ENCODE measurements at places on chromosomes 3 and 15.

GRCh38 chr3:195245531-195245951 is 25.4 kb downstream of the XXYLT1 start:
- DNase-seq, result peak; percentile 19

- no peak for DNase-seq
Observed at GRCh38 chr15:78265752-78266224, 1.4 kb downstream of the DNAJA4 start.

DNA sequence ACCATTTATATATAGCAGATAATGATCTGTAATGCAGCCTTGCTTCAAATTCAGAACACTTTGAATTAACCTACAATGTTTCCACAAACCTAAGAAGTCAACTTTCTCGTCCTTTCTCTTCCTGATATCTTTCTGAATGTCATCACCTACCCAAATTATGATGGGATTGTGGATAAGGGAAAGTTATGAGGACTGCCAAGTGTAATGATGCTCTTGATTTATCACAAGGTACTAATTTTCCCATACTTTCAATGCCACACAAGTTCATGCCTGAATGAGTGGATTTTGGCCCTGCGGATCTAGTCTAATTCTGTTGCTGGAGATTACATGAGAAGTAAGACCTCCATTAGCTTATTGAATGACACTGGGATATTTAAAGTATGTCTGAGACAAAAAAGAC is 82.6 kb upstream of the NANOGP8 start:
- no peak for DNase-seq

GRCh38 chr3:39147711-39148434 is 5.5 kb downstream of the CSRNP1 start:
- peak; percentile 49 for DNase-seq

Measured in activated T-cell treated with anti-CD3 and anti-CD28 coated beads, Interleukin-2, amount 50 U/mL, for 24 hours (primary cell).